ENCODE measurements at places on chromosomes 6 and 20.

DNA sequence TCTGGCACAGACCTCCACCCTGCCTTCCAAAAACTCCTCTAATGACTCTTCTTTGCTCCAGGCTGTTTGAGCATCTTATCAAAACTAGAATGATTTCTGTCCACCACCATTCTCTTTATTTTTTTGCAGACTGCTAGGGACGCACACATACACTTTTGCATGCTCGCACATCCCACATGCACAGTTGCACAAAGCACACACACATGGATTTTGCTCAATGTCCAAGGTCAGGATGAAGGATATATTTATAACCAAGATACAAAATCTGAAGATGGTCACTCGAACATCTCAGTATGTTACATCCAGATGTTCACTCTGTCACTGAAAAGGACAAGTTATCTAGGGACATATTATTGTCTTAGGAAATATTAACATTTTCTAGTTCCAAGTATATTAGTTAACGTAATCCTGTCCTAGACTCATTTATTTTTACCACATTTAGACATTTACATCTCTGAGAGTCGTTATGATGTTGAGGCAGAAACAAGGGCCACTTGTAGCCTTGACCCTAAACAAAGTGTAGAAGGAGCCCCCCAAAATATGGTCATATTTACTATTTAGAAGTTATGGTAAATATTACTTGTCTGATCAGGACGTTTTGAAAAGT, 3.4 kb upstream of the SIM1 start:
- DNase-seq = no peak

DNA sequence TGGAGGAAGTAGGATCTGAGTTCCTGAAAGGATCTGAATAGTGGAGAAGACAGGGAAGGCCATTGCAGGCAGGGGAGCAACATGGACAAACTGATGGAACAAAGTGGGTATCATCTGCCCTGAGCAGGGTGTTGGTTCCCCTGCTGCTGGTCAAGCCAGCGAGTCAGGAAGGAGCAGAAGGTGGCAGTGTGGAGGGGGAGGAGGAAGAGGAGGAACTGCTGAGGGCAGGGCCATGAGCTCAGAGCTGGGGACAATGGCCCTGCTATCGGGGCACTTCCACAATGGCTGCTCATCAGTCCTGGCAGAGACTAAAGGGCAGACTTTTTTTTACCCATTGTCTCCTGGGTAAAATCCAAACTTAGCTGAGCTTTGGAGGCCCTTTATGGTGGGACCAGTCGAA, 13.6 kb downstream of the CNBD2 start:
- no peak for DNase-seq

DNA sequence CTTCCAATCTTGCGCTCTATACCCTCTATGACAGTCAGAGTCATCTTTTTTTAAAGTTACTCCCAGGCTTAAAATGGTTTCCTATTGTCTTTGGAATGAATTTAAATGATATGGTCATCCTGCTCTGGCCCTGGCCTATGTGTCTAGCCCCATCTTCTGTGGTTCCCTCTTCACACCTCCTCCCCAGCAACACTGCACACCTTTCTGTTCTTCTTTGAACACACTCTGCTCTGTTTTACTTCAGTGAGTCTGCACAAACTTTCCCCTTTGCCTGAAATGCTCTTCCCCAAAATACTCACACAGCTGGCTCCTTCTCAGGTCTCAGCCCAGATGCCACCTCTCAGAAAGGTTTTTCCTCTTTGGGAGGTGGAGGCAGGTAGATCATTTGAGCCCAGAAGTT, 132.7 kb downstream of the FYN start:
- DNase-seq = no peak

- no peak for DNase-seq
Observed at GRCh38 chr6:159941286-159942113, 27.4 kb upstream of the IGF2R start.

- no peak for DNase-seq
Observed at GRCh38 chr6:99066044-99066443, 118.3 kb upstream of the FBXL4 start.

DNA sequence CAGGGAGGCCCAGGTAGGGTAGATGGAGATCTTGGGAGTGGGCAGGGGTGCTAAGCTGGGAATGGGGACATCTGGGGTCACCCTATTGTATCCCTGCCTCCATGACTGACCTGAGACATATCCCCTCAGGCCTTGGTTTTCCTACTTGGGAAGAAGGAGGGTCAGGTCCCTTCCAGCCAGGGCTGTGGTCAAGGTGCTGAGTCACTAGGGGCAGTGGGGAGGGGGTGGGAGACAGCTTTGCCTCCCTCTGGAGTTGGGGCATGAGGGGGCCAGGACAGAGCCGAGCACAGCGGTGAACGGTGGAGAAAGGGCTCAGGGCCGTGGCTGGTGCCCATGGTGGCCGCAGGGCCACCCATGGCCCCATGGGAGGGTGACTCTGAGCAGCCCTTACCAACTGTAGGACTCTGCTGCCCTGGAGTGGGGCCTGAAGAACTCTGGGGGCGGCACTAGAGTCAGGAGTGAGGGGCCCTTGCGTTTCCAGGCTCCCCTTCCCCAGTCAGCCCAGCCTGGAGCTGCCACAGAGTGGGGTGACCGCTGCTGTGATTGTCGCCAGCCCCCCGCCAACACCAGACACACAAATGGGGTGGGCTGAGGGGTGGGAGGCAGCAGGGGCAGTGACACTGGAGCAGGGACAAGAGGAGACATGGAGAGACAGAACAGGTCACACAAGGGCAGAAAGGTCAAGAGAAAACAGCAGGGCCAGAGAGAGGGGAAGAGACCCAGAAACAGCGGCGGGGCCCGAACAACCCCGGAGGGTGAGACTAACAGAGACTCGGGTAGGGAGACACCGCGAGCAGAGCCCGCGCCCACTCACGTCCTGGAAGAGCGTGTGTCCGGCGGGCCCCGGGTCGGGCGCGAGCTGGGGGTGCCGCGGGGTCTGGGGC, 576 bp downstream of the NECAB3 start:
- DNase-seq = no peak

GRCh38 chr6:44353336-44353735, 10.9 kb downstream of the SPATS1 start:
- no peak for DNase-seq

DNA sequence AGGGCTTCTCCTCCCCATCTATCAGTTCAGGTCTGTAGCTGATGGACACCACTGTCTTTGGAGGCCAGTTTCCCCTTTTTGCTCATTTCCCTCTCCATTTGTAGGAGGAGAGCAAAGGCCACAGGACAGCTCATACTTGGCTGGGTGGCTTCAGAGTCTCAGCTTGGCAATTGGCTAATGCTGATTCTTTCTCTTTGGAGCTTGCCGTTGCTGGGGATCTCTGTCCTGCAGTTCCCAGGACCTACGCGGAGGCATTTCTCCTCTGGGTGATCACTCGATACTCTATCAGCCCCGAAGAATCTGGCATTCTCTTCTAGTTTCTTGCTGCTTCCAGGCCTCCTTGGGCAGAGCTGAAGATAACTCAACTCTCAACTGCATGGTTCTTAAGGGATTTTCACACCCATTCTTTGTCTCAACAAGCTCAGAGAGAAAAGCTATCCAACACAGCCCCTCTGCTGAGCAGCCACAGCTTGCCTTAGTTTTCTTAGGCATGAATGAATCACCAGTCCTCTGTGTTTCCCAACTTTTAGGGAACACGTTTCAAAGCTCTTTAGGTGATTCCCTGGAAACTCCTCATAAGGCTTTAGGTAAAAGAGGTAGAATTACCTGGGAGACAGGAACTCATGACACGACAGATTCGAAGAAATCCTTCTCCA, 19.2 kb upstream of the SSR1 start:
- DNase-seq = no peak

DNA sequence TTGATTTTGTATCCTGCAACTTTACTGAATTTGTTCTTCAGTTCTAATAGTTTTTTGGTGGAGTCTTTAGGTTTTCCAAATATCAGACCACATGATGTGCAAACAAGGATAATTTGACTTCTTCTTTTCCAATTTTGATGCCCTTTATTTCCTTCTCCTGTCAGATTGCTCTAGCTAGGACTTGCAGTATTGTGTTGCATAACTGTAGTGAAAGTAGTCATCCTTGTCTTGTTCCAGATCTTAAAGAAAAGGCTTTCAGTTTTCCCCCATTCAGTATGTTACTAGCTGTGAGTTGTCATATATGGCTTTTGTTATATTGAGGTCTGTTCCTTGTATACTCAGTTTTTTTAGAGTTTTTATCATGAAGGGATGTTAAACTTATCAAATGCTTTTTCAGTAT, 4.6 kb downstream of the MICB start:
- DNase-seq = no peak

DNA sequence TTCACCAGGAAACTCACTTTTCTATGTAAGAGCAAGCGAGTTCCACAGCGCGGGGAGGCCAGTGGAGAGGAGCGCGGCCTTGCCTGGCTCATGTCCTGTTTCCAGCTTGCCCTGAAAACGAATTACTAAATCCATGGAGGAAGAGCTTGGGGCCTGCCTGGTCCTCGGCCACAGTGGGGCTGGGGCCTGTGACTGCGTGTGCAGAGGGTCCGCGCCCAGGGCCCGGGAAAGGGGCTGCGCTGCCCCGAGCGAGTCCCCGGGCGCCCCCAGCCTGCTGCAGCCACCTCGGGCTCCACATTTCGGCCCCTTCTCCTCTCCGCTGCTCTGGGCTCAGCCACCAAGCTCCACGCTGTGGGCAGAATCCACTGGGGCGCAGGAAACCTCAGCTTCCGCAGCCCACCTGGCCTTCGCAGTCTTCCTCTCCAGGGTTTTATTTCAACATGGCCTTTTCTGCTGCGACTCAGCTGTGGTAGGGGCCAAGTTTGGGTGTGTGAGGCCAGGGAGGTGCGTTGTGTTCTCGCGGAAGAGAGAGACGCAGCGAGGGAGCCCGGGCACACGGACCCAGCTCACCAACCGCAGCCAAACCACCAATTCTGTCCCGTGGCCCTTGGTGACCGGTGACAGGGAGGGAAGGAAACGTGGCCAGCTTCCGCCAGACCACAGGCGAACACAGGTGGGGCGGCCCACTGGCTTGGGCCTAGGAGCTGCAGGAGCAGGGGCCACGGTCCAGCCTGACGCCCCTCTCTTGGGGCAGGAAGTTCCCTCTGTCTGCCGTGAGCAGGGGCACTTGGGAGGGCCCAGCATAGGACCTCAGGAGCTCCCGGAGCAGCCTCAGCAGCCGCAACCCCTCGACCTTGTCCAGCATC, 211.4 kb downstream of the ERMARD start:
- DNase-seq = no peak

GRCh38 chr6:121771937-121772720, 336.7 kb downstream of the GJA1 start:
- DNase-seq = no peak

DNA sequence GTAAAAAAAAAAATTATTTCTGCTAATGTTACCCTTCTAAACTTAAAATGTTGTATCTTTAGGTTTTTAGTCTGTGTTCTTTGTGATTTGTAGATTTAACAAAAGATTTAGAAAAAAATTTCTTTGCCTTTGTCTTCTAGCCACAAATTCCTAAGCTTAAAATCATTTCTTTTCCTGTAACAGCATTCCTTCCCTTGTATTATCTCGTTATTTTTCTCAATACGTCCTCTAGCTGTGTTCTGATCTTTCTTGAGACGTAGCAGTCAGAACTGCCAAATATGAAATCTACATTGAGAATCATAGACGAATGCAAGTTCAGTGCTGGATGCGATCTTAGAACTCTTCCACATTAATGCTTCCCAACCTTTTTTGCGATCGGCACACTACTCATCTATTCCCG, 283.1 kb downstream of the UTRN start:
- no peak for DNase-seq

- no peak for DNase-seq
Observed at GRCh38 chr6:27970444-27970843, 13.4 kb downstream of the OR2B6 start.

DNA sequence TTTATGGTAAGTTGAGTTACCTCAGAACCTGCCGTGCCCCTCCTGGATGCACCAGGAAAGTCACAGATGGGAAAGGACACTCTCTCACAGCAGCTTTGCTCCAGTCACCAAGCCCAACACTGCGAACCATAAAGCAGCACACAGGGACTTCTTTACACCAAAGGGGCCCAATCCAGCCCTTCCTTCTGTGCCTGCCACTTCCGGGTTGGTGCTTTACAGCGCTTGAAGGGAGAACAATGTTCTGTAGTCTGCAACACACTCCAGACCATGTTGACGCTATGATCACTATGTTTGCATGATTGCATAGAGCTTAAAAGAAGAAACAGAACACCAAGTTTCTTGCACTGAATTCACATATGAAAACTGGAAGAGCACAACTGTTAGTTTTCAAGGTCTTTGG, 57.1 kb downstream of the SERAC1 start:
- DNase-seq = no peak

DNA sequence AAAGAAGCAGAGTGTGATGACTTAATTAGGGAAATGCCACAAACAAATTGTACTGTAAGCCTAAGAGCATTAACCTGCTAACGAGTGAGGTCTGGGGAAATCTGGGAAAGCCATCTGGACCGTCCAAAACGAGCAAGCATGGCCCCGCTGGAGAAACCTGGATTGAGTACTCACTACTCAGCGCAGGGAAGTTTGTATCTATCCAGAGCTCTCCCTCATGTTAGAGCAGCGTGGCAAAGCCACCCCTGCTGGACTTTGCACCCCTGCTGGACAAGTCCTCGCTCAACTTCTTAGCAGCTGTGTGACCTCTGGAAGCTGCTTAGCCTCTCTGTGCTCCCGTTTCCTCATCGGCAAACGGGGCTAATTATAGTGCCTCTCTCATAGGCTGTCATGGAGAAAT, 37.3 kb downstream of the PSMG4 start:
- DNase-seq = no peak
